ENCODE measurements at places on chromosomes 2 and 18.
A peak's percentile ranks its signal among the peaks of the same experiment; 100 is the strongest.

DNA sequence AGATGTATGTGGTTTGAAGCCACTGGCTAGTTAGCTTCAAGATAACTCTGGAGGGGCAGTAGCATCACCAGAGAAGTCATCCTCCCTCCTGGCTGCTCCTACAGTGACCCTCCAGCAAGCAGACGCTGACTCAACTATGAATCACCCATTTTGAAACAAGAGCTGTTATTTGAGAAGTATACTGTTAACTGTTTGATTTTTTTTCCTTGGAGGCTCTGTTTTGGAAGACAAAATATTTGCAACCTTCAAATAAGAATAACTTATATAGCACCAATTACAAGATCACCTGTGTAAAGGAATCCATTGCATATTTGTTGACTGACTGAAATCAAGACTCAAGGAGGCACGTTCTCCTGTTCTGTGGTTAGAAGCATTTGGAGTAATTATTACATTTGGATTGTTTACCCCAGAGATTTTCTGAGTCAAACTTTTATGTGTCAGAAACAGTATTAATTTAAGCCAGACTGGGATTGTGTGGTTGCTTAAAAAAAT is 313.8 kb downstream of the MTX2 start:
- no peak for DNase-seq

DNA sequence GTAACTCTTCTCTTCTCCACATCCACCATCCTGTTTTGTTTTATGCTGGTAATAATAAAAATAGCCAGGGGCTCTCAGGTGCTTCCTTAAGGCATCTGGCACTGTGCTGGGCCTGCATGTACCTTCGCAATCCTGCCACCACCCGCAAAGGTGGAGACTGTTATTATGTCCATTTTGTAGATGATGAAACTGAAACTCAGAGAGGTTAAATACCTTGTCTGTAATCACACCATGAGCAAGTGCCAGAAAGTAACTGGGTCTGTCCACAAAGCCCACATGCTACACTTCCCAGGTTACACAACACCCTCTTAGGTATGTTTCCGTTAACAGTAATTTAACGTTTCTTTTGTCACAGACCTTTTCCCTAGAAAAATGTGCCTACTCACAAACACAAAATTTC is 27.0 kb downstream of the NRP2 start:
- no peak for DNase-seq

- no peak for DNase-seq
Measured at GRCh38 chr2:201127152-201127511, 11.2 kb downstream of the CFLAR start.

DNA sequence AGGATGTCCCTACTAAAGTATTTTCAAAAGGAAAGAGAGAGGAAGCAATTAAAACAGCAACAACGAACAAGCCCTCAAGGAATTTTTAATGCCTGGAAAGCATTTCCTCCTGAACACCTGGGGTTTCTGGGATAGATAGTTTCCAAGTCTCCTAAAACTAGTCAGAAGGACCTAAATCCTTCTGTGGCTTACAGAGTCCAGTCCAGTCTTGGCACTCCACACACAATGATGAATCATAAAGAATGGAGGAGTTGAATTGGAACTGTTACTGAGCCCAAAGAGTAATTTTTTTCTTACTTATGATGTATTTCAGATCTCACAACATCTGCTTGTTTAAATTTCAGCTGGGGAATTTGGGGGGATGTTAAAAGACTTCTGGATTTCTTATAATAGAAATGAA is 144.6 kb upstream of the SETBP1 start:
- DNase-seq, result no peak

DNA sequence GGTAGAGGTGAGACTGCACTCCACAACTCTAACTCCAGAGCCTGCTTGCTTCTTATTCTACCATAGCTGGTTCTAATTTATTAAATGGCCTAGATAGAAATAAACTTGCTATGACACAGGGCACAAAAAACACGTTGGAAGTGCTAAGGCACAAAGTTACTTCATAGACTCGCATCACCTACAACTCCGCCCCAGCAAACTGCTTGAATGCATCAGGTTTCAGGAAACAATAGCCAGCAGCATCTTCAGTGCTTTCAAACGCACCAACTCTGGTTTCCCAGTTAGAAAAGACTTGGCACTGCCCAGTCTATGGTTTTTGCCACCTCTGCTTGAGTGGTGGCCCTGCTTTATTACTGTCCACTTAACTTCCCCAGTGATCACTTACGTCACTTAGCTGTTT is 142.6 kb downstream of the RIF1 start:
- DNase-seq, result no peak

DNA sequence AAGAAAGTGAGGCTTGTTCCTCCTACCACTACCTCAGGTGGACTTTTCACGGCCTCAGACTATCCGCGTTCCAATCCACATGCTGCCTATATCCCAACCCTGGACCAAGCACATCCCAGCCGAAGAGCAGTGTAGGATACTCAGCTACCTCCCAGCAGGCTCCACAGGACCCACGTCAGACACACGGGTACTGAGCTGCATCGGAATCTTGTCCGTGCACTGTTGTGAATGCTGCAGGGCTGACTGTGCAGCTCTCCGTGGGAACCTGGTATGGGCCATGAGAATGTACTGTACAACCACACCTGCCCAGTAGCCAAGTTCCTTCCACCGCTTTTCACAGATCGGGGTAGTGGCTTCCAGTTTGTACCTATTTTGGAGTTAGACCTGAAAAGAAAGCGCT is 22.3 kb downstream of the IL37 start:
- no peak for DNase-seq

DNA sequence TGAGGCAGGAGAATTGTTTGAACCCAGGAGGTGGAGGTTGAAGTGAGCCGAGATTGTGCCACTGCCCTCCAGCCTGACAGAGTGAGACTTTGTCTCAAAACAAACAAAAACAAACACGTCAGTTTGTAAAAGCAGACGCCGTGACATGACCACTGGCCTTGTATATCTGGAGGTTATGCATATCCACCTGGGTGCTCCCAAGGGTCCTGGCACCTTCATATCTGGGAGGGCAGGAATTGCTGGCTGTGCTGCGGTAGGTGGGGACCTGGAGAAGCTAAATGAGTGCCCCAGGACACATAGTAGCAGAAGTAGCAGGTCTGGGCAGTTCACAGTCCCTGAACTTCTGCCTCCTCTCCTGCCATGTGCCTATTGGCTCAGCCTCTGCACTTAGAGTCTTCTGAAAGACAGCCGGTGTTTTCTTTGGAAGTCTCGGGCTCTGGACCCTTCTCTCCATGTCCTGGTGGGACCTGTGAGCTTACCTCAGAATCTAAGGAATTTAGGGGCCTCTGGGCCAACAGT is 30.9 kb upstream of the IL1R2 start:
- DNase-seq, result no peak

- DNase-seq, result no peak
Measured at GRCh38 chr18:47035156-47035671, at the start of gene ELOA2. TSS of gene ELOA2 (minus strand) at chr18:47035621. CDS start at chr18:47035264, 357 bp downstream.

GRCh38 chr2:43238813-43239212 is 12.4 kb upstream of the ZFP36L2 start:
- DNase-seq, result no peak

- no peak for DNase-seq
Measured at GRCh38 chr2:101942851-101943250, 48.9 kb upstream of the IL1R2 start.

DNA sequence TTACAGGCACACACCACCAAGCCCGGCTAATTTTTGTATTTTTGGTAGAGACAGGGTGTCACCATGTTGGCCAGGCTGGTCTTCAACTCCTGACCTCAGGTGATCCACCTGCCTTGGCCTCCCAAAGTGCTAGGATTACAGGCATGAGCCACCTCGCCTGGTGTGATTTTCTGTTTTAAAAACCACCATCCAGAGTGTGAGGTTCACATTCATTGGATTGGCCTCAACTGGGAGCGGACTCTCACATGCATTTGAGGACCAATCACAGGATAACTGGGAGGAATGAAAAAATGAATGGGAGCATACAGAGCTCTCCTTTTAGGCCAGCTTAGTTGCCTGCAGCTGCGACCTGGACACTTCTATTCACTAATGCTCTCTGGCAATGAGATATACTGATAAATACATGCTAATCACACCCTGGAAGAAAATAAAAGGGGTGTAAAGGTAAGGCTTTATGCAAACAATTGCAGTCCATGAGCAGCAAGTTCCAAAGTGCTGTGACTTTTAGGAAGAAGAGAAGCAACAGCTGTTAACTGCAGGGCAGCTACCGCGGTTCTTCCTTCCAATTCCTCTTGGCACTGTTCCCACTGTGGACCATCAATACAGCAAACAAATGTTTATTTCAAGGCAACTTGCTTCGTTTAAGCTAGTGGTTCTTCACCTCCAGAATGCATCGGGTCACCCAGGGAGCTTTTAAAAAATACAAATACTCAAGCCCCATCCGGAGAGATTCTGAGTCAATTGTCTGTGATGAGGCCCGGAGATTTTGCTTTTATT is 49.5 kb upstream of the FZD5 start:
- no peak for DNase-seq

- no peak for DNase-seq
Measured at GRCh38 chr2:215657844-215658243, 222.0 kb upstream of the FN1 start.

GRCh38 chr2:133400411-133400810 is 167.9 kb downstream of the NCKAP5 start:
- DNase-seq, result no peak

- no peak for DNase-seq
Measured at GRCh38 chr2:152071092-152071491, 27.8 kb downstream of the CACNB4 start.

DNA sequence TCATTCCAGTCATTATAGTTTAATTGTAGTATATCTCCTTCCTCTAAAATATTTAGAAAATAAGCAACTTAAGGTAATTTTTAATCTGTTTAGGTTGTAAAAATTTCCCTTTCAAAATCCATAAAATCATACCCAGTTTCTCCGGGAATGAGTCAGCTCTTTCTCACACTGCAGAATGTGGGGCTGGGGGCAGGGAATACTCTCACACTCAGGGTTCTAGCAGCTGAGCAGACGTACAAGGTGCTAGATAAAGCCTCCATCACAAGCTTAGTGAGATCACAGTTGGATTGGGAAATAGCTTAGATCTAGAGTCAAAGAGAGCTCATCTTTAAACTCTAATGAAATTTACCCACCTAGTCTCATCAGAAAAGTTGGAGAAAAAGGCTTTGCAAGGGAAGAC is 79.9 kb upstream of the FAM237A start:
- no peak for DNase-seq

- DNase-seq, result no peak
Measured at GRCh38 chr2:145846982-145847381, 1327.1 kb upstream of the ZEB2 start.

DNA sequence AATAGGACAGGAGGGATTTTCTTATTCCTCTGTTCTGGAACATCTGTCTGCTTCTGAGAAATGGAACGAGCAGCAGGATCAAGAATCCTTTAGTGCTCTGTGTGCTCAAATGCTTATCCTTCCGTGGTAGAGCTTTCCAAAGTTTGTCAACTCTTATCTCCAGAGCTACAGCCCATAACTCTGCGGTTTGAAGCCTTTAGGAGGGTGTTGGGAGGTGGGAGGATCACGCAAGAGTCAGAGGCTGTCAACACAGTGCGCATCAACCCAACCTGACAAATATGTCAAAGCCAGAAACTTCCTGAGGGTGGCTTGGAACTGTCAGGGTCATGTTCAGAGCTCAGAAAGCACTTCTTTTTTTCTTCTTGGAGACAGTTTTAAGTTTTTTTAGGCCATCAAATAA is 95.9 kb downstream of the CRIM1 start:
- no peak for DNase-seq

DNA sequence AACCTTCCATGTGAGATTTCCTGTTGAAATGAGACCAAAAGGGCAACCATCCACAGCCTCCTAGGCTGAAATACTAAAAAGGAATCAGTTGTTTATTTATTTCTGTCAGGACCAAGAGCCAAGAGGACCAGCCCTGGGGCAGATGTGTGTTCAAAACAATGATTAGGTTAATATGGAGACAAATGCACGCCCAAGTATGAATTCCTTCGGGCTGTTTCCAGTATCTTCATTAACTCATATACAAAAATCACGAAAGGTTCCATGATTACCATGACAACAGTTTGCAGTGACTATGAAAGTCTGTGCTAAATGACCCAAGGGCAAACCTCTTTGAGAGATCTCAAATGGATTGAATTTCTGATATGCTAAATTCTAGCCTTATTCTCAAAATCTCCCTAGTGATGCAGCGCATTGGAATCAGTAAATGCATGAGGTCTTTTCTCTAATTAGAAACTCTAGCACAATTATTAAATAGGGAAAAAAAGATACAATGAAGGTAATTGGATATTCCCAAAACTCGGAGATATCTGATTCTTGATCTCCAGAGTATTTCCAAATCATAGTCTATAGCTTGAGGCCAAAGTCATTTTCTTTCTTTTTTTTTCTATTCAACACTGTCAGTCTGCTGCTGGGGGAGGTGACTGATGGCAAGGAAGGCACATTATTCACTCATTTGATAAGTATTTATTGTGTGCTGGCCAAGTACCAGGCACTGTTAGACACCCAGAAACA is 35.6 kb downstream of the VIT start:
- DNase-seq, result no peak

DNA sequence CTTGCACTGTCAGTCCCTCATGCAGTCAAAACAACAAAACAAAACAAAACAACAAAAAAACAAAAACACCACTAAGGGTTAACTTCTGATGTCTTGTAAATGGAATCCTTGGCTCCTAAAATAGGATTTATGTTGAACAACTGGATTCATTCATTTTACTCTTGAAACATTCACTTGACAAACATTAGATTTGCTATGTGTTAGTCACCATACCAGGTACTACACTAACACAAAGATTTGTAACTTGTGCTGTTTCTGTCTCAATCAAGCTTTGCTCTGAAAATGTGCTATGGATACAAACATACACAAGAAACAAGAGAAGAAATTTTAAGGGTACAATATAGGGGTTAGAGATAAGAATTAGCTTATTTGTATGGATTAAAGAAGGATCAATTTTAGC is 812.8 kb downstream of the LRP1B start:
- no peak for DNase-seq

GRCh38 chr18:63074981-63075404 is 244.6 kb downstream of the BCL2 start:
- DNase-seq, result peak; percentile 83

DNA sequence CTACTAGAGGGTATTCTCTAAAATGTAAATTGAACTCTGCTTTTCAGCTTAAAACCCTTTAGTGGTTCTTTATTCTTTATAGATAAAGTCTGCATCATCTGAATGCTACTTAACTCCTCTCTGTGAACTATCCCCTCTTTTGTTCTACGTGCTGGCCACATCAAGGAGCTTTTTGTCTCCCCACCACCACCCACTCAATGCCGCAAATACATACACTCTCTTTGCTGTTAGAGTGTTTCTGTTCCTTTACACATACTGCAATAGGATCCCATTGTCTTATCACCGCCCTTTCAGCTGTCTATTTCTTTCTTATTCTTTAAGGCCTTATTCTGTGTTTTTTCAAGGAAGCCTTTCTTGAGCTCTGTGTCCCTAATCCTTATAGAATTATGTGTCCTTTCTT is 83.3 kb downstream of the EML4 start:
- DNase-seq, result no peak

GRCh38 chr2:224440988-224441387 is 39.1 kb upstream of the FAM124B start:
- no peak for DNase-seq
